Central memory CD8-positive, alpha-beta T cell (primary cell): ENCODE measurements at places on chromosomes 4 and X.

GRCh38 chr4:183438458-183439113 is 5.8 kb upstream of the CDKN2AIP start:
- DNase-seq = no peak

GRCh38 chr4:115259642-115260041 is 146.2 kb upstream of the NDST4 start:
- DNase-seq = no peak

- no peak for DNase-seq
Measured at GRCh38 chrX:40875476-40875875, 140.1 kb upstream of the MED14 start.

DNA sequence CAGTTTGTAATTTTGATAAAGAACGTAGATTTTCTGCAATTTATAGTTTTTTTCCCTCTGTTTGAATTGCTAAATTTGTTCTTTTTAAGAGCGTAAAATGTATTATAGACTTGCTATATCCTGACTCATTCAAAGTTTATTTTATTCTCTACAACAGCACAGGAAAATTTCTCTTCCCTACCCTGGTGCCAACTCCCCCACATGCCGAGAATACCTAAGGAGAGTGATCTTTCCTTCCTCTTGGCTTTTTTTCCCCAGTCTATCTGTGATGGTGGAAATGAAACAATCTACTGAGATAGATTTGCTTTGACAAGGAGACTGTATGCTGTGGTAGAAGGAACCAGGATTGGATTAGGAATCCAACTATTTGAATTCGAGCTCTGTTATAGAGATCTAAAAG is 271.6 kb downstream of the TLL1 start:
- DNase-seq = no peak

- DNase-seq = peak; percentile 21
Measured at GRCh38 chr4:107719207-107719921, 670 bp downstream of the PAPSS1 start.
